ENCODE measurements at places on chromosomes 6 and 20.

- H3K4me3 ChIP-seq: no peak overlapping the region
- no peaks in the 10 kb centered on the region for H3K36me3 ChIP-seq
- H3K27ac ChIP-seq: no peak overlapping the region
These were observed 173.0 kb downstream of the AIG1 start for GRCh38 chr6:143233554-143234285.

DNA sequence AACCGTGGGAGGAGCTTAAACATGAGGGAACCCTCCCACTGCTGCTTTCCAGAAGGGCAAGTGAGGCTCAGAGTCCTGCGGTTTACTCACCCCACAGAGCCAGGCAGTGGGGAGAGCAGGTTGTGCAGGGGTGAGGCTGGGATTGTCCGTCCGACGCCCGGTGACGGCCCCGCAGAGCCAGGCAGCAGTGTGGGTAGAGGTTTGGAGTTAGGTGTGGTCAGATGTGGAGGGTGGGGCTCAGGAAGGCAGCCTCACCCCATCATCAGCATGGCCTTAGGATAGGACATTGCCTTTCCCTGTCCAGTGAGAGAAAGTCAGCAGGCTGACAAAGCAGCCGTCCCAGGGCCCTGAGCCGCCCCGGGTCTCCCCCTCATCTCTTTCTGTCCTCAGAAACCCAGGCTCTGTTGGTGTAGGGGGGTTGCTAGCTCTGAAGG, 234.6 kb downstream of the DLL1 start:
- H3K27me3 ChIP-seq: no peaks in the 10 kb centered on the region
- H3K4me3 ChIP-seq: no peak overlapping the region
- DNase-seq: no peak
- no peak overlapping the region for H3K27ac ChIP-seq
- no peaks in the 10 kb centered on the region for H3K36me3 ChIP-seq

GRCh38 chr6:152170702-152171667, 363.5 kb downstream of the ESR1 start:
- no peak for DNase-seq
- peaks cover 5% of the 10 kb centered on the region for H3K4me1 ChIP-seq
- H3K36me3 ChIP-seq: peaks cover 36% of the 10 kb centered on the region
- no peak overlapping the region for H3K4me3 ChIP-seq

GRCh38 chr6:153130515-153131036, 506 bp downstream of the RGS17 start:
- H3K4me1 ChIP-seq: peaks cover 3% of the 10 kb centered on the region
- H3K27me3 ChIP-seq: no peaks in the 10 kb centered on the region
- peak overlapping the region; percentile 36 for H3K27ac ChIP-seq
- H3K4me3 ChIP-seq: peak overlapping the region; percentile 61
- no peaks in the 10 kb centered on the region for H3K36me3 ChIP-seq

DNA sequence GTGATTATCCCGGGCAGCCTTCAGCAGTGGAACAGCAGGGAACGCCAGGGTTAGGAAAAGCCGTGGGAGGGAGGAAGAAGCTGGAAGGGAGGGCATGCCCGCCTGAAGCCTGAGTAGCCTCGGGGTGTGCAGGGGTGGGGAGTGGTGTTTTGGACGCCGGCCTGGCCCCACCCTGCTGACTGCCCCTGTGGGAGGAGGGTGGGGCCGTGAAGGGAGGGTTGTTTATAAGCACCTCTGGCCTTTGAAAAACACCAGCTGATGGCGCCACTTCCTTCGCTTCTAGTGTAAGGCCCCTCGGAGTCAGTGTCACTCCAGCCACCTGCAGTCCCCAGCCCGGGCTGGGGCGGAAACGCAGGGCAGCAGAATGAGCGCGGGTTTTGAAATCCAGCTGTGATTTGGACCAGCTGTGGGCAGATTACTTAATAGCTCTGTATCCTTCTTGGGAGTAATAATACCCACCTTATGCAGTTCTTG, 52.8 kb upstream of the BMP6 start:
- no peak overlapping the region for H3K27ac ChIP-seq
- H3K36me3 ChIP-seq: no peaks in the 10 kb centered on the region
- H3K4me1 ChIP-seq: no peaks in the 10 kb centered on the region
- DNase-seq: no peak
- no peak overlapping the region for H3K4me3 ChIP-seq
- no peaks in the 10 kb centered on the region for H3K27me3 ChIP-seq

DNA sequence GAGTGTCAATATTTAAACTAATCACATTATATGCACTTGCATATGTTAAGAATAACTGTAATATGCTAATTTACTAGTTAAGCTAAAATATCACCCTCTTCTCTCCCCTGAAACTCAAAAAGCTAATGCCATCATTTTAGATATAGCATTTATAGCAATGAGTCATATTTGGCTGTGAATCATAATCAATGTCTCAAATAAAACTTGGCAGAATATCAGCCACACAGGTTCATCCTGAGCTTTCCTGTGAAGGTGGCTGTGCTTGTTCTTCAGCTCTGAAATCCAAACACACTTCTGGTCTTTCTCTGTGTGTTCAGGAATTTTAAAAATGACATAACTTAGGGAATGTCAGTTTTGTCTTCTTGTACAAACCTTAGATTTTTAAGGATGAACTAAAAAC, 12.8 kb upstream of the PNRC1 start:
- DNase-seq: no peak
- H3K27me3 ChIP-seq: no peaks in the 10 kb centered on the region
- H3K4me3 ChIP-seq: no peak overlapping the region
- no peak overlapping the region for H3K27ac ChIP-seq
- no peaks in the 10 kb centered on the region for H3K4me1 ChIP-seq

GRCh38 chr6:112038756-112039430, 15.0 kb upstream of the CCN6 start:
- H3K27ac ChIP-seq: peak overlapping the region; percentile 83
- H3K4me3 ChIP-seq: no peak overlapping the region
- DNase-seq: no peak

- no peak overlapping the region for H3K27ac ChIP-seq
- H3K36me3 ChIP-seq: no peaks in the 10 kb centered on the region
- no peak overlapping the region for H3K4me3 ChIP-seq
- peaks cover 3% of the 10 kb centered on the region for H3K4me1 ChIP-seq
These were observed 2.1 kb downstream of the CNR1 start for GRCh38 chr6:88164061-88164460.

GRCh38 chr6:155026022-155026705, 31.0 kb downstream of the TIAM2 start:
- H3K4me1 ChIP-seq: peaks cover 29% of the 10 kb centered on the region
- no peaks in the 10 kb centered on the region for H3K27me3 ChIP-seq
- no peaks in the 10 kb centered on the region for H3K36me3 ChIP-seq
- peak overlapping the region; percentile 73 for H3K27ac ChIP-seq
- H3K4me3 ChIP-seq: no peak overlapping the region

- H3K27ac ChIP-seq: no peak overlapping the region
- DNase-seq: no peak
- H3K27me3 ChIP-seq: no peaks in the 10 kb centered on the region
- no peaks in the 10 kb centered on the region for H3K4me1 ChIP-seq
- H3K36me3 ChIP-seq: no peaks in the 10 kb centered on the region
These were observed 401.6 kb upstream of the SULF2 start for GRCh38 chr20:48186915-48187314.

GRCh38 chr6:48553467-48554189, 442.6 kb upstream of the PTCHD4 start:
- H3K27me3 ChIP-seq: no peaks in the 10 kb centered on the region
- no peak overlapping the region for H3K27ac ChIP-seq
- H3K4me1 ChIP-seq: no peaks in the 10 kb centered on the region
- no peak overlapping the region for H3K4me3 ChIP-seq
- no peak for DNase-seq

DNA sequence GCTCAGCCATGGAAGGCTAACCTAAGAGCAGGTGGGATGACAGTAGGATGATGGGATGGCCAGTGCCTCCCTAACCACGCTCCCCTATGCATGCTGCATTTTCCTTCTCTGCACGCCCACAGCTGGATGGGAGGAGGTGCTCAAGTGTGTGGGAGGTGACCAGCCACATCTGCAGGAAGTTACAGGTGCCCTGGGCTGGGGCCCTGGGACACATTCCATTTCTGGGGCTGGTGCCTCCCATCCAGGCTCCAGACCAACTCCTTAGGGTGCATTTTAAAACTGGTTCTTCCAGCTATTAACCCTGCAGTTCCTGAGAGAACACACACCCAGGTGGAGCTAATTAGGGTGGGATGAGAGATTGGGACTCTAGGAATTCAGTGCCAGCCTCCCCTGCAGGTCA, 135.3 kb upstream of the ARMC2 start:
- no peaks in the 10 kb centered on the region for H3K27me3 ChIP-seq
- H3K36me3 ChIP-seq: no peaks in the 10 kb centered on the region
- no peak for DNase-seq

DNA sequence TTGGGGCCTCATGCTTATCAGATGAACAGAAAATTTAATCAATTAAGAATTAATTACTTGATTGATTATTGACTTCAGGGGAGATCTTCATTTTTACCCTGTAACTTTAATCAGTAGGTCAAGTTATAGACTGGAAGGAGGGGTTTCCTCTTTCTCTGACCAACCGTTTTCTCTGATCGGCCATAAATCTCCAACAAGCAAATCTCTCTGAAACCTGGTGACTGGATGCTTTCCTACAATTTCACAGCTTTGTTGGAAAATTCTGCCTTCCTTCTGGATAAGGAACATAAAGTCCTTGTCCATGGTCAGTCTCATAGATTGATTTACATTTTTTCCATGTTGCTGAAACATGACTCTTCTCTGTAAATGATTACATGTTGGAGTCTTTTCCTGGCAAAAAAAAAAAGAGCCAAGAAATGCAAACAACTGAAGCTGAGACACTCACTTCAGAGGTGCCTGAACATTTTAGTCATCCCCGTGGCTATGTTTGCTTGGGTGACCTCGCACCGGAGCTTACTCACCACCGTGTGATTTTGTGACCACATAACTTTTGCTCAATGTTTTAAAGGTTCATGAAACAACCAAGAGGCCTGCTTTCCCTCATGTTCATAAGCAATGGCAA, 31.0 kb downstream of the IRF4 start:
- H3K27ac ChIP-seq: no peak overlapping the region
- no peak for DNase-seq
- no peaks in the 10 kb centered on the region for H3K27me3 ChIP-seq
- H3K4me3 ChIP-seq: no peak overlapping the region
- H3K36me3 ChIP-seq: no peaks in the 10 kb centered on the region

GRCh38 chr20:2387180-2387577, 6.5 kb downstream of the TGM6 start:
- peak; percentile 47 for DNase-seq
- no peak overlapping the region for H3K4me3 ChIP-seq
- no peaks in the 10 kb centered on the region for H3K27me3 ChIP-seq
- no peaks in the 10 kb centered on the region for H3K4me1 ChIP-seq

DNA sequence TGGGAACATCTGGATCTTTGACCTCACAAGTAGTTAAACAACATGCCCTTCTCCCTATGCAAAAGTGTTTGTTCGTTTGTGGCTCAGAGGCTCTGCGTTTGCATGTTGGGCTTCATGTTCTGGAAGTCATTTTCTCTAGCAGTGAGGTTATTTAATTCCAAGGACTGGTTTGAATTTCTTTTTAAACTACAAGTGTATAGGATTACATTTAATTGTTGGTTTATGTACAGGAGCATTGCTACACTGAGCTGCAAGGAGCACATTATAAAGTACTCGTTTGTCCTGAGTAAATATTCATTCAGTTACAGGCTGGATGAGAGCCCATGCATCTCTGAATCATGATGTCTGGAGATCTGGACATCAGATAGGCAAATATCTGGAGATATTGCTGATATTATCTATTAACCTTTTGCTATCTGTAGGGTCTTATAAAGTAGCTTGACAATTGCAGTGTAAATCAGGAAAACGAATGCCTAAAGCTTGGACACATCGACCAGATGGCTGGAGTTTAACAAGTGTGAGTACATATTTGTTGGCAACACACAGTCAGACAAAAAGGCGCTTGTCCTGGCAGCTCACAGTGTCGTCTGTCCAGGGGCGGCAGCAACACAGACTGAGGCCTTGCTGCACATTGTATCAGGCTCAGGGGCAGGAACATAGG, 84.6 kb downstream of the PDE7B start:
- no peak overlapping the region for H3K4me3 ChIP-seq
- no peaks in the 10 kb centered on the region for H3K36me3 ChIP-seq
- peaks cover 7% of the 10 kb centered on the region for H3K4me1 ChIP-seq
- no peak overlapping the region for H3K27ac ChIP-seq
- no peaks in the 10 kb centered on the region for H3K27me3 ChIP-seq
- no peak for DNase-seq

DNA sequence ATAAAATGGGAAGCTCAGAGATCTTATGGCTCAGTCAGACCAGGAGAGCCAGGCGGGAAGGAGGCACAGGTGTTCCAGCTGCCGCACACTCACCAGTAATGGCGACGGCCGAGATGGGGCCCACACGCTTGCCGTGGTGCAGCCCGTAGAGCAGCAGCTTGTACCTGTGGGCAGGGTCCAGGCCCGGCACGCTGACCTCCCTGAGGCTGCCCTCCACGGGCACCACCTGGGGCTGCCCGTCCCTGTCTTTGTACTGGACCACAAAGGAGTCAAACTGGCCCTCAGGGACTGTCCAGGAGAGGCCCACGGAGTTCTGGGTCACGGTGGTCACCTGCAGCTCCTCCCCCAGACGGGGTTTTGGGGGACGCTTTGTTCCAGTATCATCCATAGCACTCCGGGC, 31.2 kb downstream of the CYP21A2 start:
- H3K4me1 ChIP-seq: no peaks in the 10 kb centered on the region
- H3K36me3 ChIP-seq: peaks cover 75% of the 10 kb centered on the region
- H3K4me3 ChIP-seq: no peak overlapping the region
- H3K27ac ChIP-seq: no peak overlapping the region
- H3K27me3 ChIP-seq: no peaks in the 10 kb centered on the region

GRCh38 chr20:53260591-53260990, 288.4 kb downstream of the TSHZ2 start:
- no peak for DNase-seq
- no peaks in the 10 kb centered on the region for H3K36me3 ChIP-seq
- H3K4me3 ChIP-seq: no peak overlapping the region
- no peak overlapping the region for H3K27ac ChIP-seq

- H3K4me3 ChIP-seq: no peak overlapping the region
- H3K36me3 ChIP-seq: peaks cover 7% of the 10 kb centered on the region
- no peaks in the 10 kb centered on the region for H3K27me3 ChIP-seq
- DNase-seq: no peak
- H3K27ac ChIP-seq: no peak overlapping the region
These were observed 3.8 kb upstream of the CITED2 start for GRCh38 chr6:139378226-139378625.

DNA sequence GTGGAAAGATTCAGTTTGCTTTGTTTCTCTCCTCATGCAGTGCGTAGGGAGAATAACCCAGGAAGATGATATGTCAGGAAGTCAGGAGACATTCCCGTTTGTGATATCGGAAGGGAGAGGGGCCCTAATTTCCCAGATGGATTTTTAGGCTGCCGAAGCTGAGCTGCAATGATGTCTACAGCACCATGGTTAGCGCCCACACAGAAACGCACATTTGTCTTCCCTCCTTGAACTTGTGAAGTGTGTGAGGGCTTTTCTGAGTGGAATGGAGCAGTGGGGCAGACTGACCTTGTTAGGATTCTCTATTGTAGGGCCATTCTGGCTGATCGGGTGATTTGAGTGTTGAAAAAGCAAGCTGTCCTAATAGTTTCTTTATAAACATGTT, 191.3 kb upstream of the ARG1 start:
- H3K27me3 ChIP-seq: no peaks in the 10 kb centered on the region
- DNase-seq: no peak
- no peaks in the 10 kb centered on the region for H3K4me1 ChIP-seq
- no peak overlapping the region for H3K4me3 ChIP-seq
- H3K36me3 ChIP-seq: no peaks in the 10 kb centered on the region

Measured in ascending aorta (tissue), 2 donors.